ENCODE measurements at places on chromosomes 4 and X.

DNA sequence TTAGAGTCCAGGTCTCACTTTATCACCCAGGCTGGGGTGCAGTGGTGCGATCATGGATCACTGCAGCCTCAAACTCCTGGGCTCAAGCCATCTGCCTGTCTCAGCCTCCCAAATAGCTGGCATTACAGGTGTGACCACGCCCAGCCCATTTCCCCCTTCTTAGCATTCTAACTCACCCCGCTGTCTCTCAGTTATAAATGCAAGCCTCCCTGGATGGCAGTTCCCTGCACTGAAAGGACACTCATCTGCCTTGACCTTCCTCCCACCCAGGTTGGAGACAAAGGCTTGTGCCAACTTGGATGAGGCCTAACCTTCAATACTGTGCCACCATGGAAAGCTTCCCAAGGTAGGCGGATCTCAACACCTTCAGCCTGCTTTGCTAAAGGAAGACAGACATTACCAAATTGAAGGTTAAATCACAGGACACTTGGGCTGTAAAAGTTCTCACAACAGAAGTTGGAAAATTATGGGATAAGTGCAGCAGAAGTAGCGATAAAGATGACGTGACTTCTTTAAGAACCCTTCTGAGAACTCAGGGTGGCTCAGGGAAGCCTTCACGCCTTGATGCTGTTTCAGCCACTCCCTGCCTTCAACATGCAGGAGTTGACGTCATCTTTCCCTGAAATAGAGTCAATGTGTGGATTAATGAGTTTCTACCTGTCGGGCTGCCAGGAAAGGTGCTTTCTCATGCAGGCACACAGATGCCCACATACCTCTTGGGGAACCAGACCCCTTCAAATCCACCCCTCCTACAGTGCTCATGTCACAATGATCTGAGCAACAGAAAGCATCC lies 10.6 kb upstream of the GPM6B start:
- no peak for DNase-seq

GRCh38 chr4:139501527-139501926 lies 47.6 kb downstream of the RAB33B start:
- no peak for DNase-seq

DNA sequence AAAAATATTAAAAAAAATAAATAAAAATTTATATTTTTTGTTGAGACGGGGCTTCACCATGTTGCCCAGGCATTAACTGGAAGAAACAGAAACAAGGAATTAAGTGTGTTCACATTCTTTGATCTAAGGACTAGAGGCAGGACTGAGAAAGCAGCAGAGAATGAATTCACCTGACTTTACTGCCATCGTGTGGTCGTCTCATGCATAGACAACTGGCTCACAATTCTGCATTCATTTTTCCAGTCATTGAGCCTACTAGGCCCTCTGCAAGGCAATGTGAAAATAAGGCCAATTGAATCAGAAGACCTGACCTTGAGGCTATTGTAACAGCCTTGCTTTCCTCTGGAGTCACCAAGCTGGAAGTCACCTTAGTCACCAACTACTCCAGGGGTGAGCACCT lies 37.4 kb downstream of the LHFPL1 start:
- DNase-seq, result no peak

DNA sequence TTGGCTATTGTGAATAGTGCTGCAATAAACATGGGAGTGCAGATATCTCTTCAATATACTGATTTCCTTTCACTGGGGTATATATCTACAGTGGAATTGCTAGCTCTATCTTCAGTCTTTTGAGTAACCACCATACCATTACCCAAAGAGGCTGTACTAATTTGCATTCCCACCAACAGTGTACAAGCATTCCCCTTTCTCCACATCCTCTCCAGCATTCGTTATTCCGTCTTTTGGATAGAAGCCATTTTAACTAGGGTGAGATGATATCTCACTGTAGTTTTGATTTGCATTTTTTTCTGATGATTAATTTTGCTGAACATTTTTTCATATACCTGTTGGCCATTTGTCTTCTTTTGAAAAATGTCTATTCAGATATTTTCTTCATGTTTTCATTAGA lies 110.3 kb downstream of the PRDM5 start:
- DNase-seq, result no peak

GRCh38 chr4:189002475-189002874 lies 863.2 kb downstream of the TRIML1 start:
- no peak for DNase-seq

DNA sequence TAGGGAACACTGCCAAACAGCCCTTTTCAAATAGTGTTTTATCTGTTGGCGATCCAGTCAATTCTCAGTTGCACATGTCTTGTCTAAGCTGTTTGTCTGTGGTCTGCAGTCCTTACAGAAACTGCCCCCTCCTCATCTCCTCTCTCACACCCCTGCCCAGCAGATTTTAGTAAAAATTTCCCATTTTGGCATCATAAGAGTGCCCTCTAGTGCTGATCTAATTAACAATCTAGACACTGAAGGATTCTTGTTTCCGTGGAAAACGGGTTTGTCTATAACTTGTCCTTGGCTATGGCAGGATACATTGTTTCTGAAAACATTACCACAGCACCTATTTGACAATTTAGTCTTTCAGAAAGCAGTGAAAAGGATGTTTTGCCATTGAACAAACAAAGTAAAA lies 227.2 kb upstream of the MBNL3 start:
- no peak for DNase-seq

GRCh38 chr4:79747252-79747651 lies 325.8 kb downstream of the ANTXR2 start:
- DNase-seq, result no peak

Measured in psoas muscle (tissue), 8 donors.